ENCODE measurements at places on chromosomes 13 and 19.
A peak's percentile ranks its signal among the peaks of the same experiment; 100 is the strongest.

- DNase-seq: no peak
These were observed 1.9 kb downstream of the OCEL1 start for GRCh38 chr19:17227798-17228367.

DNA sequence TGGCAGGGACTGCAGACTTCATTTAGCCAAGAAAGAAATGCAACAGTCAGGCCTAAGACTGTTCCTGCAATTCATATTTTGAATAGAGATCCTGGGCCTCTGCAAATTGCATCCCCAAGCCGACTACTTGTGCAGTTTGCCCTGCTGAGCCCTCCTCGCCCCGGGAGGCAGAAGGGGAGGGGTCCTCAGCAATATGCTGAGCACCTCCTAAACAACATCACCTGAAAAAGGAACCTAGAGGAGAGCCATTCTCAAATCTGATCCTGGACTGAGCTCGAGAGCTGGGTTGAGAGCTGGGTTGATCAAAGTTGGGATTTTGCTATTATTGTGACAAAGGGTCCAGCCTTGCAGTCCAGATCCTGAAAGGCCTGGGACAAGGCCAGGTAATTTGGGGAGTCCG is 129.8 kb downstream of the STK24 start:
- no peak for DNase-seq

DNA sequence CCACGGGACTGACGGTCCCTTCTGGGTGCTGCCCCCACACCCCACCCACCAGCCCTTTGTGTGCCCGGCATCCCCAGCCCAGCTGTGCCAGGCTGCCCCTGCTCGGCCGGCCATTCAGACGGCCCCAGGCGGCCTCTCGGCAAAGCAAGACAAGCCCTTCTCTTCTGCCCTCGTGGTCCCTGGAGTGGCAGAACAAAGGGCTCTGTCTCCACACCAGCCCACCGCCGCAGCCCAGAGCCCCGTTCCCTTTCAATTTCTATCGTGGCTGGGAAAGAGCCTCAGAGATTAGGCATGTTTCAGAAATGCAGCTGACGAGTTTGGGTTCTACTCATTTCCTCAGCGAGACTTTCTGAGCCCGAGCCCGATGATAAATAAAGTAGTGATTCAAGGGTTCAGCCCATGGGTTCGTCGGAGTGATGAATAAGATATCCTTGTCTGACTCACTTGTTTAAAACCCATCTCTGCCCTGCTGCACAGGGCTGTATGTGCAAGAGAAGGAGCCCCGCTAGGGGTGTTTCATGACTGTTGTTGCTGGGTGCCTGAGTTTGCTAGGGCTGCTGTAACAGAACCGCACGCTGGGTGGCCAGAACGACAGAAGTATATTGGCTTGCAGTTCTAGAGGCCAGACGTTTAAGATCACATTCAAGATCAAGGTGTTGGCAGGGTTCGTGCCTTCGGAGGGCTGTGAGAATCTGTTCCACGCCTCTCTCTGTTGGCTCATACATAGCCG is 4.3 kb downstream of the MYO9B start:
- DNase-seq: peak; percentile 88

GRCh38 chr13:28411831-28412353 is 83.0 kb downstream of the FLT1 start:
- no peak for DNase-seq

DNA sequence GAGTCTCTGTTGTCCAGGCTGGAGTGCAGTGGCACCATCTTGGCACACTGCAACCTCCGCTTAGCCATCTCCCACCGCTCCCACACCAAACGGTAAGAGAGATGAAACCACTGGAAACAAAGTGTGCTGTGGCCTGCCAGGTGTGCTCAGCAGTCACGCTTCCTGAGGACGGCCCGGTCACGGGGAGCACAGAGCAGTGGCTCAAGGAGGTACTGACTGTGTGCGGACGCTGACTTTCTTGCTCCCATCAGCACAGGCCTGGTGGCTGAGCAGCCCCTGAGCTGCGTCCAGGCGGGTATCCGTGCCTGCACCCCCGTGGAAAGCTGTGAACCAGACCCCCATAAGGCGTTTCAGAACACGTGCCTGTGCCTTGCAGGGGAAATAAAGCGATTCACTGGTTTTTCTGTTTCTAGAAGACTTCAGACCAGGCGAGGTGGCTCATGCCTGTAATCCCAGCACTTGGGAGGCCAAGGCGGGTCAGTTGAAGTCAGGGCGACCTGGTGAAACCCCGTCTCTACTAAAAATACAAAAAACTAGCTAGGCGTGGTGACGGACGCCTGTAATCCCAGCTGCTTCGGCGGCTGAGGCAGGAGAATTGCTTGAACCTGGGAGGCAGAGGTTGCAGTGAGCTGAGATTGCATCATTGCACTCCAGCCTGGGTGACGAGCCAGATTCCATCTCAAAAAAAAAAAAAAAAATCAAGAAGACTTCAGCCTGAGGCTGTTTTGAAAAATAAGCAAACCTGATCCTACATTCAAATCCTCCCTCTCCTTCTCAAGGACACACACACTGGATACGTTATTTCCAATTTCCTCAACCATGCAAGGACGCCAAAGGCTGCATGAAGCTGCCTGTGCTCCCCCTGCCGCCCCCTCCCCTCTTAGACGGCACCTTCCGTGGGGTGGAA is 25.5 kb downstream of the ADPRHL1 start:
- DNase-seq: peak; percentile 35

GRCh38 chr13:45690636-45691035 is 11.5 kb upstream of the CBY2 start:
- no peak for DNase-seq

DNA sequence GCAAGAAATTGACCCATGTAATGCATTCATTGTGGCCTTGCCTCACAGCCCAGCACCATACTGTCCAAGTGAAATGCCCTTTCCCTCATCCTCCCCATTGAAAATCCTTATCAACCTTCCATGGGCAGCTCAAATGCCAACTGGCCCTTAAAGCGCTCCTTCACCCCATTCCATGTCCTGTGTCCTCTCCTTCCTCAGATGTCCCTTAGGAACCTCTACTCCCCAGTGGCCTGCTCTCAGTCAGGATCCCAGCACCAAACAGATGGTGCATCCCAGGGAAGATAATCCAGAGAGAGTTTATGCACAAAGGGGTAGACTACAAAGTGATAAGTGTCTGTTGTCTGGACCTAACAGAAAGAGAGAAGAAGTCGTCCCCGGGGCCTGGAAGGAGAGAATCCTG is 407.4 kb upstream of the ZNF507 start:
- no peak for DNase-seq

- no peak for DNase-seq
These were observed 323.6 kb downstream of the DLEU7 start for GRCh38 chr13:50519866-50520265.

DNA sequence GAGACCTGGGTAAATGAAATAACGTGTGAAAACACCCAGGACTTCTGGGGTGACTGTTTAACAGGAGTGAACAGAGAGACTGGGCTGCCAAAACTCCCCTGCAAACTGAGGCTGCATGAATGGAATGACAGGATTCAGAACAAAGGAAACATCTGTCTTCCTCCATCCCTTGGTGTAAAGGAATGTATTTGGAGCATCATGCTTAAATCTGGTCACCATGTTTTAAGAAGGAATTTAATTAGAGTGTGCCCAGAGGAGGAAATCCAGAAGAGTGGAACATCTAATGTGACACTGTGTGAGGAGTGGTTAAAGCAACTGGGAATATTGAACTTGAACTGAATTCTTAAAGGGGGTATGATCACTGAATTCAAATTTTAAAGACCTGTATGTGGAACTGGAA is 437.2 kb downstream of the LIG4 start:
- DNase-seq: no peak

- DNase-seq: peak; percentile 55
These were observed 5.0 kb upstream of the PTGER1 start for GRCh38 chr19:14479975-14480699.

- DNase-seq: no peak
These were observed 115.0 kb downstream of the ZNF536 start for GRCh38 chr19:30487178-30487577.

DNA sequence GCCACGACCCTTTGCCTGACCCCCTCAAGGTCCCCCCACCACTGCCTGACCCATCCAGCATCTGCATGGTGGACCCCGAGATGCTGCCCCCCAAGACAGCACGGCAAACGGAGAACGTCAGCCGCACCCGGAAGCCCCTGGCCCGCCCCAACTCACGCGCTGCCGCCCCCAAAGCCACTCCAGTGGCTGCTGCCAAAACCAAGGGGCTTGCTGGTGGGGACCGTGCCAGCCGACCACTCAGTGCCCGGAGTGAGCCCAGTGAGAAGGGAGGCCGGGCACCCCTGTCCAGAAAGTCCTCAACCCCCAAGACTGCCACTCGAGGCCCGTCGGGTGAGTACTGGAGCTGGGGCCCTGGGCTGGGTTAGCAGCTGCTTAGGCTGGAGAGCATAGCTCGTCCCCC is 8.6 kb downstream of the MAP1S start:
- no peak for DNase-seq

GRCh38 chr13:82791035-82791434 is 1091.2 kb downstream of the SLITRK1 start:
- no peak for DNase-seq

DNA sequence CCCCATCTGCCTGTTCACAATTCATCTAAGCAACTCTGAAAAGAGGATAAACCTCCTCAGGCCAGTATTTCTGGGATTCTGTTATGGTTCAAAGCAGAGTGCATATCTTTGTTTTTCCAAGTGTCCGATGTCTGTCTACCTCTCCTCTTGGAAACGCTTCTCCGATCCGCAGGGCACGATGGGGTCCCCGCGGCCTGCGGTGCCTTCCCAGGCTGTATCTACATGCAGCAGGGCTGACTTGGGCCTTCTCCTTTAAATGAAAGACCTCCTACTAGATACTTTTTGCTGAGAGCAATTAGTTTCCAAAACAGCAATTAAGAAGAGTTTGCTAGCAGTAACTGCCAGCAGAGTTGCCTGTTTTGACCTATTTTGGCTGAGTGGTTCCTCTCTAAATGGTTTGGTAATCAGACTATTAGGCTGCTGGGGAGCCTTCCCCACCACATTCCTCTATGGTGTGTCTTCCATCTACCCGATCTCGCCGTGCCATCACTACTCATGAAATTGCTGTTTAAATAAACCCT is 23.5 kb downstream of the COL4A2 start:
- no peak for DNase-seq

Measured in trophoblast cell (in vitro differentiated cells and primary cell).